Motor neuron (in vitro differentiated cells): ENCODE measurements at places on chromosomes 7 and 10. TPM values are rescaled to one million over a fixed set of nuclear protein-coding genes. Genes with fewer than 3 reads are reported as not detected.

- no peak for ATAC-seq
Observed at GRCh38 chr10:114329634-114330365, 74.5 kb downstream of the AFAP1L2 start.

- no peak for ATAC-seq
Observed at GRCh38 chr10:62690703-62691102, 113.8 kb upstream of the ADO start.

- no peak for ATAC-seq
Observed at GRCh38 chr10:32982293-32982709, 24.3 kb upstream of the ITGB1 start.

GRCh38 chr7:43034535-43035002, 77.9 kb upstream of the HECW1 start:
- ATAC-seq, result no peak

DNA sequence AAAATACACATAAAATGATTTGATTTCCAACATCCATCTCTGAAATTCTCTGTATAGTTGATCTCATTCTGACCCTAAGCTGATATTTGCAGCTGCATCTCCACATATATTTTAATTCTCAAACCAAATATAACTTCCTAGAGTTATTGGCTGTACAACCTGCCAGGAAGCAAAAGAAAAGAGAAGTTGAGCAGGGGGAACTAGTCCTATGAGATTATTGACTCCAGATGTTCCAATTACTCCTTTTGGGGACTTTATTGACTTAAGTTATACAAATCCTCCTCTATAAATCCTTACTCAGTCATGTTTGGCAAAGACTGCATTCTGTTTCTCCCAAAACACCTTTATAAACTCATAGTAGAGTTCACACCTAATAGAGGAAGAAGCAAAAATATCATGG, 599.4 kb upstream of the ANKRD30A start:
- ATAC-seq, result no peak

- no peak for ATAC-seq
Observed at GRCh38 chr10:3435671-3436070, 263.1 kb upstream of the PITRM1 start.

DNA sequence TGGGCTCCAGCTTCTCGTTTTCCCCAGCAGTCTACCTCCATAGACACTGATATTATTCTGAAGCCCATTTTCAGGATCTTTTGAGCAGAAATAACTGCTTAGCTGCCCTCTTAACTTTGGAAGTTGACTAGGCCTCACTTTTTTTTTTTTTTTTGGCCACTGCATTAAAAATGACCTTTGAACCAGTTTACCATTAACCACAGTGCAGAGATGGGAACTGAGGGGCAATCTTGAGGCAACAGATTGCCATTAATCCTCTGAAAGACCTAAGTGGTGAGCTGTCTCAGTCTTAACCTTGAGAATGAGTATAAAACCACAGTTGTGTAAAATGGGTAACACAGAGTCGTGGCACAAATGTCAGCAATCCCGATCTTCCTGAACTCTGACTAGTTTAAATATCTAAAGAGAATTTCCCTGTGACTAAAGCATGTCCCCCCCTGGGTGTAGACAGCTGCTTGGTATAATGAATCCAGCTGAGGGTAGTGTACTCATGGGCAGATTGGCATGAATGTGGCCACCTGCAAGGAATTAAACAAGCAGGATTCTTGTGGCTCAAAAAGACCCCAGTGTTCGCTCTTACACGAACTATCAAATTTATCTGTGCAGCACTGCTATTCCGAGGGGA, 46.1 kb upstream of the FMC1 start:
- ATAC-seq, result no peak

DNA sequence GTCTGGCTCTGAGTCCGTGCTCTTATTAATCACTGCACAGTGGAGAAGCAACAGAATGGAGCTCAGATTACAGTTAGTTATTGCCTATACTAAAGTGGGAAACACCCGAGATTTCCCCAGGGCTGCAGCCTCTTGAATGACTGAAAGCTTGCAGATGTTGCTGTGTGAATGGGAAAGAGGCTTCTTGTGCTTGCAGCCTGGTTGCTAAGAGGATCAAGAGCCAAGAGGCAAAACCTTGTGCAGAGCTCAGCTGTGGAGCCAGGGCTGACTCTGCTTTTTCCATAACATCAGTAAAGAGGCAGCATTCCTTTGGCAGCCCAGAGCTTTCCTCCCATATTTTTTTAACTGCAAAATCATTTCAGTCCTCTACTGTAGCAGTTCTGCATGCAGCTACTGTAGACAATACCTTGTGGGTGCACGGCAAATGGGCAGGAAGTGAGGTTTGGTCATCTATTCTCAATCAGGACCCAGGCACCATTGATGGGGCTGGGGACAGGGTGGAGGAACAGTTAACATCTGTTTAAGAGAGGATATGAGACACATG, 86.5 kb downstream of the RALA start:
- peak; percentile 97 for ATAC-seq

GRCh38 chr10:100793055-100793454, 47.7 kb downstream of the PAX2 start:
- peak; percentile 15 for ATAC-seq

DNA sequence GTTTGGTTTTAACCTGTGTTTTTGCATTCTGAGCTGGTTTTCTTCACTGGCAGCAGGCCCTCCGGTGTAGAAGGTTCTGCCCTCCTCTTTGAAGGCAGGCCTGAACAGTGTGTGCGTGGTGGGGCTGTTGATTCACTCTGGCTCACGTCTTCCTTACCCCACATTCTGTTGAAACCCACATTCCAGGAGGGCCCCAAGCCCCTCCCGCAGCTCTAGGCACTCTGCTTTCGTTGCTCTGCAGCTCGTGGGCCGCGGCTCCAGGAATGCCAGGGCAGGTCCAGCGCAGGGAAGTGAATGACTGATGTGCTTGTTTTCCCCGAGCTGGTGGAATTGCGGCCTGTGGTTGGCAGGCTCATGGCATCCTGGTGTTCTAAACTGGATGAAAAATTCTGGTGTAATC, 49.0 kb downstream of the HTRA1 start:
- no peak for ATAC-seq

DNA sequence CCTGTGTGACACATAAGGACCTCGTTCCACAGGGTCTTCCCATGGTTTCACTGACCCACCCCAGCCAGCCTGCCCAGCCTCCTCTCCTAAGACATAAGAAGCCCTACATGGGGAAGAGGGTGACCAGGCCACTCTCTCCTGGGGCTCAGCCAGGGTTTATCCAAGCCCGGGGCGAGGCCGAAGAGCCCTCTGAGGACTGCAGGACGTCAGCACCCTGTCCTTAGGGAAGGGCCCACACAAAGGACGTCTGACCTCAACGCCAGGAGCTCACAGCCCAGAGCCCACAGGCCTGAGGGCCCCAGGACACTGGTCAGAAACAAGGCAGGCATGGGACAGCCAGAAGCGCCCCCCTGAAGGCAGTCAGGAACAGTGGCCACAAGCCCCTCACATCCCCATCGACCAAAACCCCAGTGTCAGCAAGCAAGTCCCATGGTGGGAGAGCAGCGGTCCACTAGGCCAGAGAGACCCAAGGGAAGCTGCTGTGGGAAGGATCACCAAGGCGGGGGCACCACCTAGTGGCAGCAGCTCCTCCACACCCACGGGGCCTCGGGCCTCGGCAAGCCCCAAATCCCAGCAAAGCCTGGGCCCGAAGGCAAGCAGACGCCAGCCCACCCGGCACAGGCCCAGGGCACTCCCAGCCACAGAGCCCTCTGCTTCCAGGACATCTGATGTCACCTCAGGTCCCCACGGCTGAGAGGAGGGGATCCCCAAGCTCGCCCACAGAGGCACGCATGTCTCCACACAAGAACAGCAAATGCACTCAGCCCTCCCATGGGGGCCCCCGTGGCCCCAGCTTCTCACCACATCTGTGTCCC, 23.4 kb downstream of the MAD1L1 start:
- ATAC-seq, result peak; percentile 96

DNA sequence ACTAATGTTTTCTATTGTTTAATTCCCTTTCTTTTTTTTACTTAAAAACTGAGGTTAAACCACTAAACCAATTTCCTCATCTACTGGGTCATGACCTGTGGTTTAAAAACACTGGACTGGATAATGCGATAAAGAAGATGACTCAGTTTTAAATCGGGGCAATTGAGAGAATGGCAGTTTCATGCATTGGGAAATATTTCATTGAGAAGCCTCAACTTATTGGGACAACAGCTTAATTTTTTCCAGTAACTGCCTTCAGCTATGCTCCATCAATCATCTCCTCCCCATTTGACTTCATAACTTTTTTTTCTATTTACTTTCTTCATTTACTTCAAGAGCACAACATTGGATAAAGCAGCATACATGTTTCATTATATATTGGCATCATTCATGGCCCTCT, 61.8 kb upstream of the MET start:
- ATAC-seq, result no peak

DNA sequence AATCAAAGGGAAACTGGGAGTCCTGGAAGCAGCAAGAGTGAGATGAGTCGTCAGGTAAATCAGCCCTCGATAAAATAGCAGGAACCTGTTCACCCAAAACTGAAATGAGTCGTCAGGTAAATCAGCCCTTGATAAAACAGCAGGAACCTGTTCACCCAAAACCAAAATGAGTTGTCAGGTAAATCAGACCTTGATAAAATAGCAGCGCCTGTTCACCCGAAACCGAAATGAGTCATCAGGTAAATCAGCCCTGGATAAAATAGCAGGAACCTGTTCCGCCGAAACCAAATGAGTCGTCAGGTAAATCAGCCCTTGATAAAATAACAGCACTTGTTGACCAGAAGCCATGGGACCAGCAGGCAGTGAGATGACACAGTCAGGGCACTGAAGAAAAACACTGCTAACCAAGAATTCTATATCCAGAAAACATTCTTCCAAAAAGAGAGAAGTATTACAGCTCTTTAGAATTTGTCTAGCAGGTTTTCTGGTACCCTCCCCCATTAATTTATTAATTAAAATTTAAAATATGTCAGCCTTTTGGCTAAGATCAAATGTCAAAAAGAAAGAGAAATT, 3.4 kb upstream of the CYP2E1 start:
- ATAC-seq, result no peak

- no peak for ATAC-seq
Observed at GRCh38 chr7:135143885-135144668, 3.8 kb upstream of the TMEM140 start.

DNA sequence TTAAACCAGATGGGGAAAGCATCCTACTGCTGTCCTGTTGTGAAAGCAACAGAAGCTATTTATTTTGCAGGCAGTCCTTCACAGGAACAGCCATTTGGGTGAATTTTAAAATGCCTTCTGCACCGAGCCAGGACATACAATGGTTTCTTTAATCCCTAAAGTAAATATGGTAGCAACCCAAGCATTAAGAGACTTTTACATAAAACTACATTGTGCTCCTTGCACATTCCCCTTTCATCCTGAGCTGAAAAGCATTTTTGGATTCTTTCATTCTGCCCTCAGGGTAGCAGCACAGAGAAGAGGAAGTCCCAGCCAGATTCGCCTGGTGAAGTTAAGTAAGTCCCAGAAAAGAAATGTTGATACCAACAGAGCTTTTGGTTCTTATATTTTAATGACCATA, 84.0 kb upstream of the FAM3C start:
- ATAC-seq, result no peak

DNA sequence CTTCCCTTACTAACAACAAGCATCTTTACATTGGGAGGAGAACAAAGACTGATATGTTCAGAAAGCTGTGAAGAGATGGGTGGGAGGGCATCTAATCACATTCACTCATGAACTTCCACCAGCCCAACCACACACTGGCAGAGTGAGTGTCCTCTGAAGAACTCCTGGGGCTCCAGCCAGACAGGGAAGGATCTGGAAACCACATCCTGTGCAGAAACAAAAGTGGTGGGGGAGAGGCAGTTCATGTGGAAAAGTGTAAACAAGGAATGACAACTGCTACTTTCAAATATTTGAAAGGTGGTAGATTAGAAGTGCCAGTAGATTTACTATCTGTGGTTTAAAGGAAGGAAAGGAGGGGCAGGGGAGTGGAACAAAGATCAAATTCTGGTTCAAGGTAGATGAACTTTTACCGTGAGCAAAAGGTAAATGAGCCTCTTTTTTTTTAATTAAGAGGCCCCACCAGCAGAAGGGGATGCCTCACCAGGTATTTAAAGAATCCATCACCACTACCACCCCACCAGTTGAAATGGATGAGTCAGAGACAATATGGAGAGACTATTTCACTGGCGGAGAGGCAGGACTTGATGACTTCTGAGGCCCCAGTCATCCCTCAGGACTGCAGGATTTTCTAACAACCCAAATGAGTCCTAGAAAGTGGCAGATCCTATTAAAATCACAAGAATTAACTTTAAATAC, 34.5 kb downstream of the GOT1 start:
- no peak for ATAC-seq

GRCh38 chr10:132397671-132398565, 918 bp downstream of the PWWP2B start:
- ATAC-seq, result peak; percentile 65

GRCh38 chr7:36214608-36215456, 61.8 kb downstream of the EEPD1 start:
- peak; percentile 50 for ATAC-seq

- ATAC-seq, result no peak
Observed at GRCh38 chr7:155043756-155044155, 26.4 kb upstream of the HTR5A start.

GRCh38 chr10:97360705-97361536, 26.4 kb upstream of the FRAT2 start:
- ATAC-seq, result no peak

DNA sequence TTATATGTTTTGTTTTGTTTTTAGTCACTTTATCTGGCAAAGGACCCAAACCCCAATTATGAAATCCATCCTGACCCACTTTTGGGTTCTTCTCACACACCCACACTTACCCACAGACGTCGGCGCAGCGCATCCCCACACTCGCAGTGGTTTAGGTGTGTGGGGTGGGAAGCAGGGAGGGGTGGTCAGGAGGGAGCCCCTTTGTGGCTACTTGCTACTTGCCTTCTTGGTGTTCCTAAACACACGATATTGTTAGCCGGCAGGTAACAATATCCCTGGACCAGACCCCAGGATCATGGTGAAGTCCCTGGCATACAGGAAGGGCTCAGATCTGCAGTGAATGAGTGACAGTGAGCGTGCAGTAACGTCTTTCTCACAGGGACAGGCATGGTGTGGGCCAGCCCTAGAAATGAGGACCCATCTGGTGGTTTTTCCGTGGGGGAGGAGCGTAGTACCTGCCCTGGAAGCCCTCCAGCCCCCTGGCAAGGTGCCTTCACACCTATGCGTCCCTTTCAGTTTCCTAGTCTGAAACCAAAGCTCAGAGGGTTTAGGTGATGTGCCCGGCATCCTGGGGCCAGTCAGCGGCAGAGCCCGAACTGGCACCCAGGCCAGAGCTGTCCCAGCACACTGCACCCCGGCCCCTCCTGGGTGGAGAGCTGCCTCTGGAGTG, 4.4 kb downstream of the SPOCK2 start:
- ATAC-seq, result no peak

GNGT1 gene
- total RNA-seq, result 0.67 and 1.7 TPM in 2 replicates

KMT2E gene
- total RNA-seq, result 105 and 113 TPM in 2 replicates

SUMF2 gene
- 49.8 and 51.6 TPM in 2 replicates for total RNA-seq

PLPP4 gene
- total RNA-seq, result 0.33 TPM in 1 of 2 replicates, not detected in the other

OR6V1 gene
- not detected in 2 replicates for total RNA-seq

PPP1R3A gene
- 0.19 and 0.29 TPM in 2 replicates for total RNA-seq

SPDYE6 gene
- 6.1 and 8.2 TPM in 2 replicates for total RNA-seq

UNCX gene
- total RNA-seq, result 0.09 and 0.13 TPM in 2 replicates

HYAL4 gene
- total RNA-seq, result not detected in 2 replicates

MSMB gene
- not detected in 2 replicates for total RNA-seq
